ENCODE measurements at places on chromosomes 16 and 17.

DNA sequence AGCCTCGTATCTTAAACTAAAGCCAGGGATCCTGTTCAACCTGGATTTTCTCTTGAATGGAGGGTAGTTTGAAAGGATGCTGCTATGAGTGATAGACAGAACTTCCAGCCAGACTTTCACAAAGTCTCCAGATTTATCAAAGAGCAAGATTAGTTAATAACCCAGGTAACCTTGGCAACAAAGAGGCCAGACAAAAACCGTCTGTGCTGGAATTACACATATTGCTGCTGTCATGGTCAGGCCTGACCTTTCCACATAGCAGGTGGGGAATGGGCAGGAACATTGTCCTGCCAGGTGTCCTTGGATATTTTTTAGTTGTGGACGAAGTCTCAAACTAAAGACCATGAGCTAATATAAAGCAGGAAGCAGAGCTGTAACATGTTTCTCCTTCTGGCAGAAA, 52.5 kb downstream of the HLF start:
- no peak for DNase-seq

DNA sequence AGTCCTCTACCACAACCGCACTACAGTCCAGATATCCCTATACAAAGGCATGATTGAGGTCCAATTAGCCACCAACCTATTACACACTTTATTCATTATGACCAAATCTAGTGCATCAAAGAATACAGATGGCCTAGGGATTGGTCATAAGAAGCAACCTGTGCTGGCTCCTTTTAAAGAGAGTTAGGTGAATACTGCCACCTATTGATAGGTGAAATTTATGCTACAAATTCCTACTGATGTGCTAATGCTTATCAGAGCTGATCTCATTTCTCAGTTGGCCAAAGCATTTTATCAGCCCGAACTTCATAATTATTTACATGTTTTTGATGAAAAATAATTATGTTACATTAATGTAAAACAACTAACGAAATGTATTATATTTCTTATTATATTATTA, 166.3 kb downstream of the ANKFN1 start:
- peak; percentile 70 for DNase-seq

- no peak for DNase-seq
Measured at GRCh38 chr17:66829883-66830282, 5.0 kb upstream of the CACNG5 start.

DNA sequence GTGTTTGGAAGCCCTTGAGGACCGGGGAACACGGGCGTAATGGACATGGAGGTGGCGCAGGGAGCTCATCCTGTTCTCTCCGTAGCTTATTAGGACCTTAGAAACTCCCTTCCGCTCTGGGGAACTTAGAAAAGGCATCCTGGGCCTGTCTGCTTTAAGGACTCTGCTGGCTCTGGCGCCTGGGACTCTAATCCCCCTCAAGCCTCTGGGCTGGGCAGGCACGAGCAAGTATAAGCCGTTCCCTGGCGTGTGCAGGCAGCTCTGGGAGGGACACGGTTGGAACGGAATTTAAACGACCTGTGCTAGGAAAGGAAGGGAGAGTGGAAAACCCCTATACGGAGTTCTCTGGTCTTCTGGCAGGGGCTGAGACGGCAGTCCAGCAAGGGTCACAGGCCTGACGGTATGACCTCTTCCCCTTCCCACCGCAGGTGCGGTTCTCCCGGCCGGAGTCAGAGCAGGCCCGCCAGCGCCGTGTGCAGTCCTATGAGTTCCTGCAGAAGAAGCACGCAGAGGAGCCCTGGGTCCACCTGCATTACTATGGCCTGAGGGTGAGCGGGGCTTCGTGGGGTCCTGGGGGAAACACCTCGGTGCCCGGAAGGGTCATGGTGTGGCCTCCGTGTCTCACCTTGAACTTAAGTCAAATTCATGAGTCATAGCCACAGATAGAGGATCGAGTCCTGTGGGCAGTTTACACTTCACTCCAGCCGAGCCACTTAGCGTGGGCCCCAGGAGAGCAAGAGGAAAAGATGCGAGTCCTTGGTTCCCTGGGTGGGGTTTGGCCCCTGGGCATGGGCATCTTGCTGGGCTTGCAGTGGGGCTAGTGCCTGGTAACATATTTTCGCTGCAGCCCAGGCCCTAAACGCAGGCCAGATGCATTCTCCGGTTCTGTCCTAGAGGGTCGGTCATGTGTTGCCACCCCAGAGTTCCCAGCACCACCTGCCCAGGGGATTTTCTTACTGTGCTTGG, 17.7 kb downstream of the POLR3E start:
- no peak for DNase-seq

GRCh38 chr17:69712801-69713311, 298.4 kb downstream of the MAP2K6 start:
- DNase-seq, result no peak

- no peak for DNase-seq
Measured at GRCh38 chr17:36614933-36615332, 13.6 kb downstream of the MRM1 start.
